ENCODE measurements at places on chromosomes 4 and X. TPM values are rescaled to one million over a fixed set of nuclear protein-coding genes. Genes with fewer than 3 reads are reported as not detected.

GRCh38 chr4:160894809-160895208 lies 1269.0 kb downstream of the FSTL5 start:
- no peaks in the 10 kb centered on the region for H3K27me3 ChIP-seq
- no peaks in the 10 kb centered on the region for H3K4me1 ChIP-seq
- H3K36me3 ChIP-seq: no peaks in the 10 kb centered on the region

- no peak overlapping the region for H3K27ac ChIP-seq
- H3K4me1 ChIP-seq: no peaks in the 10 kb centered on the region
- H3K4me3 ChIP-seq: no peak overlapping the region
- H3K27me3 ChIP-seq: no peaks in the 10 kb centered on the region
These were observed 326.5 kb downstream of the TEX13C start for GRCh38 chrX:125646195-125646594.

The SSX5 gene
- total RNA-seq: not detected

The GPRIN3 gene
- total RNA-seq: 9.3 TPM

- H3K27ac ChIP-seq: no peak overlapping the region
- H3K36me3 ChIP-seq: no peaks in the 10 kb centered on the region
- H3K4me1 ChIP-seq: no peaks in the 10 kb centered on the region
- DNase-seq: no peak
- H3K27me3 ChIP-seq: no peaks in the 10 kb centered on the region
These were observed 444.7 kb upstream of the RPS6KA3 start for GRCh38 chrX:20711366-20711765.

GRCh38 chrX:101813200-101813599 lies 118.6 kb downstream of the ZMAT1 start:
- no peak overlapping the region for H3K27ac ChIP-seq
- H3K36me3 ChIP-seq: no peaks in the 10 kb centered on the region
- H3K4me3 ChIP-seq: no peak overlapping the region
- DNase-seq: no peak
